ENCODE measurements at places on chromosomes 3 and 15. TPM values are rescaled to one million over a fixed set of nuclear protein-coding genes. Genes with fewer than 3 reads are reported as not detected.

Gene HRH1
- 38.1 TPM for total RNA-seq

Gene PLCL2
- total RNA-seq: 19.5 TPM

Gene AADACL2
- not detected for total RNA-seq

Gene GOLGA8J
- 0.09 TPM for total RNA-seq

Gene TERC
- 290 TPM for total RNA-seq

Gene ZPLD1
- total RNA-seq: under 0.01 TPM

Gene KCNMB2
- total RNA-seq: not detected

Gene FRG2C
- not detected for total RNA-seq

Gene AGTR1
- 2.5 TPM for total RNA-seq

Gene ACTRT3
- total RNA-seq: 7.1 TPM

Gene LTF
- total RNA-seq: not detected

Gene OR5K4
- total RNA-seq: not detected

Gene THSD4
- total RNA-seq: 13.9 TPM

Gene CDHR4
- total RNA-seq: 0.43 TPM

Gene ULK4
- total RNA-seq: 9.9 TPM

Gene TNFAIP8L3
- 80.4 TPM for total RNA-seq

Gene ARPP21
- not detected for total RNA-seq

Gene PLEKHO2
- total RNA-seq: 44.4 TPM

Gene DHX36
- total RNA-seq: 34.8 TPM

Gene FSIP1
- 1.5 TPM for total RNA-seq

Gene PIERCE2
- total RNA-seq: 0.60 TPM

Gene AGBL1
- total RNA-seq: not detected

Data from bronchial smooth muscle cell (primary cell).